NAMALWA (cell line): ENCODE measurements at places on chromosomes 1 and 21.

DNA sequence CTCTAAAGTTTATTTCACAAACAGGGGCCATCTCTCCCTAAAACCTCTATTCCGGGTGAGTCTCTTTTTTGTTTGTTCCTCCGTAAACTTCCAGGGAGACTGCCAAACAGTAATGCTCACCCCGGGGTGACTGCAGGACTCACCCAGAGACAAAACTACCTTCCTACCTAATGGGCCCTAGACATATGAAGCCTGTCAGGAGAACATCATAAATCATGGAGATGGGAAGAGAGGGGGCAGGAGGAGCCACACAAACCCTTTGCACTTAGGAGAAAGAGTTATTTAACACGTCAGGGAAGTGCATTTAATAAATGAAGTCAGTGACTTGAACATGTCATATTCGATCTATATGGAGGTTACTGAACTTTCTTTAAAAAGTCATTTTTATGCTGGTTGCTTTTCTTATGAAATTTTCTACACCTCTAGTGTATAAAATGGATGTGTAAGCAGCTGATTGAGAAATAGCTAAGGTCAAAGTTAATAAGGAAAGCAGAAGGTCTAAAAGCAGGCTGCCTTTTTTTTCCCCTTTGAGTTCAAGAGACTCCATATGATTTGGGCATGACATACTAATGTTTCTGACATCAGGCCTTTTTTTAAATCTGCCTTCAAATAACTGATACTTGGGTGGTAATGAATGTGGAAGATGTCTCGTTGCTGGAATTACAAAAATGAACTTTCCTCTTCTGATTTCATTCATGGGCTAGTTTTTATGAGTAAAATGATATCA, 286.9 kb upstream of the USP25 start:
- DNase-seq, result no peak

GRCh38 chr1:78284354-78284753, 206.4 kb upstream of the PTGFR start:
- DNase-seq, result no peak

DNA sequence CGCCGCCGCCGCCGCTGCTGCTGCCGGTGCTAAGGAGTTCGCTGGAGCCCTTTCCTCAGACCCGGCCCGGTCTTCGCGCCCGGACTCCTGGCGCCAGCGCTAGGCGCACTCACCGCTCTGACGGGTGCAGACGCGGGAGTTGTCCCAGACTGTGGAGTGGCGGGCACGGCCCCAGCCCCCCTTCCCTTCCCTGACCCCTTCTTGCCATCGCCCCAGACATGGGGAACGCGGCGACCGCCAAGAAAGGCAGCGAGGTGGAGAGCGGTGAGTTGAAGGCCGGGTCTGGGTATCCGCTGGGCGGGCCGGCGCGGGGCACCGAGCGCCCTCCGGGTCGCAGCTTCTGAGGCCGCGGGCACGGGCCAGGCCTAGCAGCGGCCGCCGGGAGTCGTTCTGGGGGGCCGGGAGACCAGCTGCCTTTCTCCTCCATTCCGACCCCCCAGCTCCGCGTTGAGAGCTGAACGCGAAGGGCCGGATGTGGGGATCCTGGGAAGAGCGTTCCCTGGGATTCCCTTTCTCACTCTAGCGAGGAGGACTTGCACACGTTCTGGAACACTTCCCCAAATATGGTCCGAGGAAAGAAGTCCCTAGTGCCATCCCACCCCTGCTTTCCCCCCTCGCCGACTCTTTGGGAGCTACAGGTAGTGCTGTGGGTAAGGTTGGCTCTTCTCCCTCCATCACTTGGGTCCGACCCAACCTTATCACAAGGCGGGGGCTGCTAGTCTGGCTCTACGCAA, 65.8 kb upstream of the PRKACB start:
- no peak for DNase-seq

DNA sequence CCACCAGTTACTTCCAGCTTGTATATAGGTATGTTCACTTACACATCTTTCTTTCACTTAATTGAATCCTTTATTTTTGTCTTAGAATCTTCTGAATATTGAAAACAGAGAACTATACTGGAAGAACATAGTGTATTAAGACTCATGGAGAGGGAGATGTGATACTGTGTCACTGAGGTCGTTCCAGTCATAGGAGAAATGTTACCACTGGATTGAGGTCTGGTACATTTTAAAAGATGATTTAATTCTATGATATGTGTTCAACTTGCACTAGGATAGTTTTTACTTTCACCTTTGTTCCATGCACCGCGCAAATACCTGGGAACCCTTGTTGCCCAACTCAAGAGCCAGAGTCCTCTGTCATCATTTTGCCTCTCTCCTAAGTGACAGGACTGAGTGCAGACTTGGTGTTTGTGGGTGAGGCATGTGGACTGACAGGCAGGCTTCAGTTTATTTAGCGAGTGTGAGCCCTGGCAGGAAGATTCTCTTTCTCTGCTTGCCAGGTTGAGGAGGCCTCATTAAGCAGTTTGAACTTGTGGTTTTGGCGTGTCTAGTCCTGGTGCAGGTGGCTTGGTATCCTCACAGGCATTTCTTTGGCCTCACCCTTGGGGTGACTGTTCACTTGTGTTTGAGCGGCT, 63.7 kb downstream of the DYRK1A start:
- DNase-seq, result no peak

- no peak for DNase-seq
Measured at GRCh38 chr21:44370027-44370735, 16.8 kb downstream of the TRPM2 start.

DNA sequence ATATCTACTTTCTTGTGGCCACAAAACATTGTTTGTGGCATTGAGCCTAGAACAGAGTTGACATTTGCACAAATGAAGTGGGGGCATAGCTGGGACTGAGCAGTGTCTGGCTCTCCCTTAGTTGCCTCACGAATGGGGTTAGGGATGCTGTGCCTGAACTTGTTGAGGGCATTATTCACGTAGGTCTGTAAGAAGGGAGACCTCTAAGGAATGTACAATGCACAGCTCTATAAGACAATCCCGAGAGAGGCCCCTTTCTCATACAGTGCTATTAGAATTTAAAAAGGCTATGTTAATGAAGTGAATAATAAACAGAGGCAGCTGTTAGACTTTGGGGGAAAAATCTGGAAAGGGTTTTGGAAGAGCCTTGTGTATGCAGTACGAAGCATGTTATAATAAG, 118.4 kb upstream of the DEPDC1 start:
- DNase-seq, result no peak

- no peak for DNase-seq
Measured at GRCh38 chr21:33384841-33385331, 18.3 kb upstream of the IFNGR2 start.

- no peak for DNase-seq
Measured at GRCh38 chr1:160401487-160401805, 1.1 kb downstream of the VANGL2 start.

DNA sequence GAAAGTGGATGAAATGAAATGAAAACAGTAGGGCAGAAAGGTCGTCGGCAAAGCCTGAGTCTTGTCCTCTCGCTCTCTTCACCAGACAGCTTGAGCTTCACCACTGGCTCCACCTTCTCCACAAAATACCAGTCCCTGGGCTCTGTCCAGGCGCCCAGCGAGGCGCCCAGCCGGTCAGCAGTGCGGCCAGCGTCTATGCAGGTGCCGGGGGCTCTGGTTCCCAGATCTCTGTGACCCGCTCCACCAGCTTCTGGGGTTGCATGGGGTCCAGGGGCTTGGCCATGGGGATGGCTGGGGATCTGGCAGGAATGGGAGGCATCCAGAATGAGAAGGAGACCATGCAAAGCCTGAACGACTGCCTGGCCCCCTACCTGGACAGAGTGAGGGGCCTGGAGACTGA, 600.5 kb upstream of the ZP4 start:
- no peak for DNase-seq
